Ovary (tissue), 10 donors: ENCODE measurements at places on chromosomes 4 and X.

DNA sequence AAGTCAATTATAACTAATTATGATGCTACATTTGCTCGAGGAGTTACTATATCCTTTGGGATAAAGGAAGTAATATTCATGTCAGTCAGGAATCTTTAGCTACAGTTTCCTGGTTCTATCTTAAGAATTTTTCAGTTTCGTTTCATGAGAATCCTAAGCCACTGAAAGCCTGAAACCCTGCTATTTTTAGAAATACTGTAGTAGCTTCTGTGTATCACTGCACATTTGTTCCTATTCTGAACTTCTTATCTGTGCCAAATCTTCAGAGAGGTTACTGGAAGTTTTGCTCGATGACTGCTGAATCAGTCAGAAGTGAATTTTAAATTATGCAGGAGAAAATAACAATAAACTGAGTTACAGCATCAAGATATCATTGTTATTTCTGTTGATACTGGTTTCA lies 249.2 kb downstream of the TENM3 start:
- DNase-seq, result no peak

DNA sequence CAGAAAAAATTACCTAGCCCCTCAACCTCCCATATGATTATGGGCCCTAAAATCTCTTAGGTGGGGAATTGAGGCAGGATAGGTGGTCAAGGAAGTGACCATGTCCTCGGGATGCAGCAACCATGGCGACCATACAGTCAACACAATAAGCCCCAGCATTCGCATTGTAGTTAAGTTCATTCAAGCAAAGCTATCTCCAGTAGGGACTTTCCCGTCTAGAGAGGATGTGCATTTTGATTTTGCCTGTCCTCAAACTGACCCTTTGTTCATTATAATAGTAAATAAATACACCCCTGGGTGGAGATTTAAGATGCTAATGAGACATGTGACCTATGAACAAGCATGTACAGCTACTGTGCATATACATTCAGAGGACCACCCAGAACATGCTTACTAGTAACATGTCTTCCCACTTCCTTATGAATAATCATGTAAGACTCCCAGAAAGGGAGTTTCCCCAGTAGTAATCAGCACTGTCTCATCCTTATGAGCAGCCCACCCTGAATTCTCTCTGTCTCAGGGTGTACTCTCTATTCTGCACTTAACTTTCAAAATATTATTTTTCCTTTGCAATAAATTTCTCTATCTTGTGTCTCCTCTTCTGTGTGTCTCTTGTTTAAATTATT lies 74.3 kb downstream of the NUDT11 start:
- no peak for DNase-seq

DNA sequence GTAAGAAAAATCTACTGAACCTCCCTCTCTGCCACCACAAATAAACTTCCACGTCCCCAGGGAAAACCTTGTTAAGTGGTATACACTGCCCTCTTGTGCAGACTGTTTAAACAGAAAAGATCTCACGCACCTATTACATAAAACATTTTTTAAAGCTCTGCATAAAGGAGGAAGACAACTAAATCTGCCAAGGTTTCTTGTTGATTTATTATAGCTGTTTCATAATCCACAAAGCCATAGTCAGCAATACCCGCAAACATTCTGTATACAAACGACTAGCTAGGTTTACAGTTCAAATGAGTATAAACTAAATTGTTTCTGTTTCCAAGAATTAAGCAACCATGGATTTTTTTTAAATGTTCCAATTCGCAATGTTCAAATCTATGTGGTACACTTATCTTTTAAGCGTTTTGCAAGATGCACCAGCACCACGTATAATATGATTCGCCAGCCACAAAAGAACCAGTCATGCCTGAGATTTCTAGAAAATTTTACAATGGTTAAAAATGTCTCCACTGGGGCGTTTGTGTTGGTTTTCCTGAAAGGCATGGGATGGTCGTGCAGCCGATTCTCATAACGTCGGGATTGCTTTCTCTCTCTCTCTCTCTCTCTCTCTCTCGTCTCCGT lies 164.6 kb downstream of the PRKX start:
- DNase-seq, result no peak

- no peak for DNase-seq
These were observed 36.3 kb downstream of the PRDM5 start for GRCh38 chr4:120886191-120886590.

DNA sequence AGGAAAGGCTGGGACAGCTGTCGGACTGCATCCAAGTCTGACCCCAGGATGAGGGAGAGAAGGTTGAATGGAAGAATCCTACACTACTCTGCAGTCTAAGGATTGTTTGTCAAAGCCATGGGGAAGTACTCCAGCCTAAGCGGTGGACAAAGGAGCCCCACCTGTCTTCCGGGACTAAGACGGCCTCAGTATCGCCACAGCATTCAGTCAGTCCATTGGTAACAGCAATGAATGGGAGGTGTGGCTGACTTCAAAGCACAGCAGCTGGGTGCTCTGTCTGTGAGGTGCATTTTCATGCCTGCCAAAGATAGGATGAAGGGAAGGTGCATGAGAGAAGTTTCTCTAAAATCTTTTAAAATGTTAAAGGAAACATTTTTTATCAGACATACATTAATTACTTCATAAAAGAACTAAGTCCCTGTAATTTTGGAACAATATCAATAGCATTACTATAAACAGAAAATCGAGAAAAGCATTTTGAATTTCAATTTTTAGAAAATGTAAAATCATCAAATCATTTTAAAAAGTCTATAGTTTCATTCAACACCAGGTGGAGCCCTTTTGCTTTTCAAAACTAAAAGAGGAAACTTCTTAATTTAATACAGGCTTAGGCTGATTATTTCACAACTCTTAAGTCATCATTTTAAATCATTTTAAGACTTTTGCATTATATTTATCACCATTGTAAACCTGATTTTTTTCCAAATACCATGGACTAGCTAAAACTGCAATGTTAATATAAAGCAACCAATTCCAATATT lies 27.6 kb upstream of the INTU start:
- no peak for DNase-seq

- no peak for DNase-seq
These were observed 1520.7 kb downstream of the ARAP2 start for GRCh38 chr4:34723605-34724004.

DNA sequence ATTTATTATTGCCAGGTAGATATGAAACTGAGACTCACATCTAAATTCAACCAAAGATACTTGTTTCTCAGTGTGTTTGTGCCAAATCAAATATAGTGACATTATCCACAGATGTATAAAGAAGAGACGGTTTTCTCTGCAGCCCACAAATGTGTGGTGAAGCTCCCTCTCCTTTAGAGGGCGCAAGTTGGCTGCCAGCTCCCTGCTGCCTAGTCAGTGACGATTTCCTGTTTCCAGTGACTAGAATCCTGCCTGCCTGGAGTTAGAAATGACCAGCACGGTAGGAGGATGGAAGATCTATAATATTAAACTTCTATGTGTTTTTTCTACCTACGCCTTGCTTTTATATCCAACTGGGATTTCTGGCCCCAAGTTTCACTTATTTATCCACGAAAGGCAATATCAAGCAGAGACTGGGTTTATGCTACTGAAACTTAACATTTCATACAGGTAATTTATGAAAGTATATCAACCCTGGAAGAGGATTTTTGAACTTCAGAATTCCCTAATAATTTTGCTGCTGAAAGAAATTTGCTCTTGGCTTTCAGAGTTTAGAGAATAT lies 1793.7 kb upstream of the TENM3 start:
- DNase-seq, result no peak

- DNase-seq, result peak; percentile 94
These were observed 99.4 kb upstream of the PGRMC2 start for GRCh38 chr4:128386761-128387599.

DNA sequence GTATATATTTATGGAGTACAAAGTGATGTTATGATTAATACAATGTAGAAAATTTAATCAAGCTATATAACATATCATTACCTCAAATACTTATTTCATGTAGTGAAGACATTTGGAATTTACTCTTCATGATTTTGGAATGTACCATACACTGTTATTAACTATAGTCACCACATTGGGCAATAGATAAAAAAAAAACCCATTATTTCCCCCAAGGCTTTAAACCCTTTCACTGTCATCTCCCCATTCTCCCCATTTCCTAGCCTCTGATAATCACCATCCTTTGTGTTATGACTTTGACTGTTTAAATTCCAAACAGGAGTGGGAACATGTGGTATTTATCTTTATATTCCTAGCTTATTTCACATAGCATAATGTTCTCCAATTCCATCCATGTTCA lies 2189.1 kb upstream of the AGA start:
- DNase-seq, result no peak

- no peak for DNase-seq
These were observed 130.9 kb downstream of the TMEM164 start for GRCh38 chrX:110133735-110134370.

DNA sequence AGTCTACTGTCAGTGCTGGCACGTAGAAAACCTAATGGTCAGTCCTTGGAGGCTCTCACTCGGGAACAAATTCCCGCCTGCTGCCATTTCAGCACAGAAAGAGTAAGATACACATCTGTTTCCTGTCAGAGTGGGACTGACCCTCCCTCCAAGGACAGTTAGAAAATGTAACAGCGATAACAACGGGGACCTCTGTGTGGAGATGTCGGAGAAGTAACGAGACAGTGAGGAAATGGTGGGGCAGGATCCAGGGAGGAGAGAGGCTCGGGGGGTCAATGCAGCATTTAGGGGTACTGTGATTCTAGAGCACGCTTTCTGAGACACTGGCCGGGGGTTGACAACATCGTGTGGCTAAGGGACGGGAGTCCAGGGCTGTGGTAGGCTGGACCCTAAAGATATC lies 36.0 kb upstream of the SORCS2 start:
- no peak for DNase-seq
